CD4-positive, alpha-beta T cell treated with Interleukin-12 subunit alpha and Interleukin-12 subunit beta, for 1 hour (primary cell): ENCODE measurements at places on chromosomes 6 and 20.

DNA sequence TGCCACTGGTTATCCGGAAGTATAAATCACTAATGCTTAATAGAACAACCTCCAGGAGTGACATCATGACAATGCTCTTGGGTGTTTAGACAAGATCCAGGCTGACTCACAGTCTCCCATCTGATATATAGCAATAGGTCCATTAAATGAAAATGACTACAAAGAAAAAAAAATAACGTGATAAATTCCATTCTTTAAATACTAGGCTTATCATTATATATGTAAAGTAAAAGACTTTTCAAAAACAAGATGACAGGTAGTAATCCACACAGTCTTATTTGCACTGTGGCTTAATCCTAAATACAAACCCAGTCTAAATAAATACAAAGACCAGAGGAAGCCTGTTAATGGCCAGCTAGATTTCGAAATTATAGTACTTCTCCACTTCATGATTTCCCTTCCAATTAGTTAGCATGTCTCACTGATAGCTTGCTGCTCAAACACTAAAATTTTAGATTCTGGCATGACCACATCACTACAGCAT, 149.1 kb upstream of the BEND3 start:
- DNase-seq: no peak

GRCh38 chr6:88380618-88381288, 214.6 kb upstream of the CNR1 start:
- no peak for DNase-seq

DNA sequence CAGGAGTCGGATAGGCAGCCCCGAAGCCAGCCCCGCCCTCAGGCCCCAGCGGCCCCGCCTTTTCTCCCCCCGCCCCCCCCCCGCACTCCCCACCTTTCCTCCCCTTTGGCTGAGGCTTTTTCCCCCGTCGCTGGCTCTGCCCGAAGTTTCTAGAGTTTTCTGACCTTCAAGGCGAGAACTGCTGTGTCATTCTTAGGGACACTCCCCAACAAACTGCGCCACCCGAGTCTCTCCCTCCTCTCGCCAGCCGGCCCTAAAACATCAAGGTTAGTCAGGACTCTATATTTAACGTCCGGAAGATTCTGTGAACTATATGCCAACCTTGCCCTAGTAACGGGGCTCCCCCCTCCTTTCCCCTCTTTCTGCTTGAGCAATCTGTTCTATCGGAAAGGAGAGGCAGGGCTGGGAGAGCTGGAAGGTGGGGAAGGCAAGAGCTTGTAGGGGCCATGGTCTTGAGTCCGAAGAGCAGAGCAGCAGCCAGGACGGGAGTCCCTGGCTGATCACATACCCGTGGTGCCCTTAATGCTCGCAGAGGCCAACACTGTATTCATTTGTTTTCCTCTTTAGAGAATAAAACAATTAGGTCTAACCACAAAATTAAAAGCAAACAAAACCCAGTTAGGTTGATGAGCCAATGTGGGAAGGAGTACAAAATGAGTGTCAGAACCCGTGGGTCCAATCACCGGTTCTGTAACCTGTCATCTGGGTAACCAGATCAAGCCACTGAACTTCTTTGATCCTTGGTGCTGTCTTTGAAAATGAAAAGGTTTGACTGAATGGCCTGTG, 5.3 kb upstream of the HSPA1B start:
- peak; percentile 79 for DNase-seq

GRCh38 chr20:51958099-51959065, 156.1 kb upstream of the SALL4 start:
- no peak for DNase-seq

DNA sequence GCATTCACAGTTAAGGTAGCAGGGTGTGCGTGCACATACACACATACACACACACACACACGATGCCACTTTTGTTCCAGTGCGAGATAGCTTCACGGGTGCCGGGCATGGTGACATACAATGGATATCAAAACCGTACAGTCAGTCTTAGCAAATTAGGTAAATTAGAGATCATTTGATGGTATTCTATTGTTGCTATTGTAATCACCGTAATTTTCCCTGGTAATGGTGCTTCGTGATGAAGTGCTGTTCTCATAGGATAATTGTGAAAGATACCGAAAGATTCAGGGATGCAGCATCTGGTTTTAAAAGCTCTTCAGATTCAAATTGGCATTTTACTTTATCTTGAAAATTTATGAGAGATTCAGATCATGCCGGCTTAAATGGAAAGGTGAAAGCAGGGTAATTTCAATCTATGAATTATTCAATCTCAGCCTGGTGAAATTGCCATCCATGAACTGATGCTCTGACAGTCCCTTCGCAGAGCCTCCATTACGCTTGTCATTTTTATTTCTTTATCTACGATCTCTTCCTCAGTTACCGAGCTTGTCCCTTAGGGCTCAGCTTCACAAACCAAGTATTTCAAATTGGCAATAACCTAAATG, 71.3 kb upstream of the SOX4 start:
- no peak for DNase-seq

- no peak for DNase-seq
Measured at GRCh38 chr20:55928266-55928665, 77.1 kb downstream of the CBLN4 start.

DNA sequence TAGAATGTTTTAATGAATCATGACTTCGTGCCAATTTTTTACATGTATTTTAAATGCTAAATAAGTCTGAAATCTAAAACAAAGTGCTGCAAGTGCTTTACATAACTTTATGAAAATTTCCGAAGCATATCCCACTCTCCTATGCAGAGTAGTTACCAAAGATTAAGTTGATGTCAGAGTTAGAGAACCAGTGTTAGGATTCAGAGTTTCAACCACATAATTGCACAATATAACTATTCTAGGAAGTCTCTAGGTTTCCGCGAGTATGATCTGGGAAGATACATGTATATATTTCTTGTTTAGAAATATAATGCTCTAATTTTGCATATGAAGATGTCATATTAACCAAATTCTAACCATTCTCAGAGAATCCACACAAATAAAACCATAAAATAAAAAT, 74.8 kb downstream of the ASCC3 start:
- no peak for DNase-seq

GRCh38 chr6:105977934-105978504, 108.1 kb upstream of the PRDM1 start:
- DNase-seq: no peak

- no peak for DNase-seq
Measured at GRCh38 chr6:39508515-39508914, 186.0 kb upstream of the KCNK16 start.

- DNase-seq: no peak
Measured at GRCh38 chr6:147046141-147046877, 157.9 kb upstream of the STXBP5 start.

DNA sequence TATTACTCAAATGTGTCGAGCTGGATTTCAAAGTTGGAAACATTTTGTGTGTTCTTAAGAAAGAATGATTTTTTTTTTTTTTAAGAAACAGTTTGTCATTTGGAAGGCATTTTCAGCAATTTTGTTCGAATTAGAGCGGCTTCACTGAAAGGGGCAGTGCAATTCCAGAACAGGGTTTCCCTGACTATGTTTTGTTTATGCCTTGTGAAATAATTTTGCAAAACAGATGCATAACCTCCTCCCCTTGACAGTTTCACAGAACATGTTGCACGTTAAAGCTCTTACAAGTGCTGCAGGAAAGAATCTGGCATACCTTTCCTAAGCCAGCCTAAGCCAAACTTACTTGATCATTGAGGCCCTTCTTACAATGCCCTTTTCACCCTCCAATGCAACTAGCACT, 216.0 kb upstream of the SSTR4 start:
- DNase-seq: no peak

GRCh38 chr6:55198715-55199114, 24.4 kb downstream of the HCRTR2 start:
- no peak for DNase-seq

DNA sequence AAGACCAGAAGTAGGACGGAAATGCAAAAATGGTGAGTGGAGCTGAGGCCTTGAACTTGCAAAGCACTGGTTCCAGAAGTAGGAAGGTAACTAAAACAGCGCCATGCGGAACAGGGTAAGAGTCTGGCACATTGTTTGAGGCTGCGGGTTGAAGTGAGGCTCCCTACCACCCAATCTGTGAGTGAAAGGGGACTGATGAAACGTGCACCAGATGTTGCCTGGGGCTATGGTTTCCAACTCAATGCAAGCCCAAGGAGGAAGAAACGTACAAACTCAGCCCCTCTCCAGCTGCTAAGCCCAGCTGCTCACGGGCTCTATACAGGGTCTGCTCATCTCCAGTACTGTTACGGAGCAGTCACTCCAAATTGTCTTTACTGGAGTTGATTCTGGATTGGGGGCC, 68.7 kb upstream of the KCNK16 start:
- DNase-seq: no peak

- DNase-seq: no peak
Measured at GRCh38 chr20:56706867-56707360, 77.8 kb downstream of the TFAP2C start.

DNA sequence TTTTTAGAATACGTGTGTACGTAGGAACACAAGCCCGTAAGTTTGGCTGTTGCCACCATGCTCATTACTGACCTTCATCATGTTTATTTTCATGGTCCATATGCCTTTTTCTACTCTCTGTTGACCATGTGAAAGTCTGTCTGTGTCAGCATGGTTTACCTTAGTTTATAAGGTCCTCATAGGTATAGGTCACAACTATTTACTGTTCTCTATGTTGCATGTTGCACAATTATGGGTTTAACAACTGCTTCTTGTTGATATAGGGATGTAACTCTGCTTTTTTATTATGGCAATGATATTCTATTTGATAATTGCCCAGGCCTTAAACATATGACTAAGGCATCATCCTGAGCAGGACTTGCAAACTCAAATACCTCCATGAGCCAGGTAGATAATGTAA, 13.4 kb upstream of the RANBP9 start:
- no peak for DNase-seq

- DNase-seq: no peak
Measured at GRCh38 chr6:155341130-155341828, 27.0 kb upstream of the TFB1M start.

DNA sequence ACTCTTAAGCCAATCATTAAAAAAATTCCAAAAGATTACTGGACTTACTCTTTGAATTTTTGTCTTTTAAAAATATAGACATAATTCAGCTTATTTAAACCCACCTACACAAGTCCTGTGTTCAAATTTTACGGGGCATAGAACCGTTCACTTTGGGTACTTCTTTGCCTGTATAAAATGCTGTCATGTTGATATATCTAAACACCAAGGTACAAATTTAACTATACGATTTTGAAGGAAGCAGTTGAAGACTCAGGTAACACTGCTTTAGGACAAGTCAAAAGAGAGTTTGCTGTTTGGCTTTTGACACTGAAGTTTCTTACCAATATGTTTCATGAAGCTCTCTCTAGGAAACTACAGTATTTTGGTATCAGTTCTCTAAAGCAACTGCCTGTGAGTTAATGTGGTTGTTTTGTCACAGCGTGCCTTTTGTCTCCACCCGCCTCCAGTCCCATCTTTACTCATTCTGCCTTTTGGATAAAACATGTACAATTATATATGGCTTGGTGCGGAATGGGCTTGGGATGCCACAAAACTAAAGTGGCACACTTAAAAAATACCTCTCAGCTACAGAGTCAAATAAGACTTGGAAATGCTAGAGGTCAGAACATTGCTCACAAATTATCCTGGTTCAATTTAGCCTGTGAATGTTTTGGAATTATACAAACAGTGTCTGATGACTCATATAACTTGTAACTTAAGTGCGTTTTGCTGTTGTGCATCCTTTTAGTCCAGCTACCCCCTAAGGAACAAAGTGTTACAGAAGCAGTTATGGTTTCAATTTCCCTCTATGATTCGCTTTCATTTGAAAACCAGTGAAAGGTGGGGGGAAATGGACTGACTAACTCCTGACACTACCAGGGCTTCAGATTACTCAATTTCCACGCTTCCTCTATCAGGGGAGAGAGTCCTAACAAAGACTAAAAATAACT, 38.7 kb downstream of the RGS17 start:
- DNase-seq: no peak

DNA sequence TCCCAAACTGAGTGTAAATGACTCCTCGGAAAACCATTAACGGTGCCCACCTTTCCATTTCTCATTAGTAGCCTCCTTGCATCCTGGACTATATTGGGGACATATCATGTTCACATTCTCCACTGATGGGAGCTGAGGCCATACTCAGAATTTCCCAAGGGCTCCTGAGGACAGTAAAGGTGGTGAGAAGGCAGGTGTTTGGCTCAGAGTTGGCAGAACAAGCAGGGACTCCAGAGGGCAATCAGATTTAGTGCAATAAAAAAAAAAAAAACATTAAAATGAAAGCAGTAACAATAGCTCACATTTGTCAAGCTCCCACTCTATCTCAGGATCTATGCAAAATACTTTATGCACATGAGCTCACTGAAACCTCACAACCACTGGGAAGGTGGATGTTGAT, 401.4 kb downstream of the MAFB start:
- no peak for DNase-seq

- no peak for DNase-seq
Measured at GRCh38 chr6:33142501-33143070, 49.7 kb downstream of the COL11A2 start.

DNA sequence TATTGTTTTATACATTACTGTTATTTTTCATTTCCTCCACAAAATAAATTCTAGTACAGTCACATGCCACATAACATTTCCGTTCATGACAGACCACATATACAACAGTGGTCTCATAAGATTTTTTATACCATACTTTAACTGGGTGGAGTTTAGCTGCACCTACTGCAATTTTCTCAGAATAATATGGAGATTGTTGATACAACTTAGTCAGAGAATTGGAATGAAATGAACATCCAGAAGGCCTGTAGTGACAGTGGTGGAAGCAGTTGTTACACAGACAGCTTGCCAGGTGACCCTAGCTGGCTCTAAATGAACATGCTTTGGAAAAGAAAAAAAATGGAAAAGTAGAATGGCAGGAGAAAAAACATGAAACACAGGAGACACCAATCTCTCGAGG, 183.2 kb upstream of the TCF21 start:
- no peak for DNase-seq

DNA sequence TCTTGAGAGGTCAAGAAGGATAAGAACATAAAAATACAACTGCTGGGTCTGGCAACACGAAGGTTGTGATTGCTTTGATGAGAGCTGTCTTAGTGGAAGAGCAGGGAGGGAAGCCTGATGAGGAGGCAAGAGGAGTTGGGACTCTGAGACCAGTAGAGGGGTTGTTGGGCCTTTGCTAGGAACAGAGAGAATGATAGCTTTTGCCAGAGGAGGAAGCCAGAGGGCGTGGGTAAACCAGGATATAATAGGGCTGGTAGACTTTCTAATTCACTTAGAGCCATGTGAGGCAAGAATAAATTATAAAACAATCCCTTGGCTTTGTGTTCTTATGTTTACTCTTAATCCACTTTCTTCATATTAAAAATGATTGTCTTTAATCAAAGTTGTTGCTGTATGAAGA, 78.6 kb downstream of the RCAN2 start:
- no peak for DNase-seq

- no peak for DNase-seq
Measured at GRCh38 chr6:169824848-169825557, 73.6 kb downstream of the ERMARD start.

DNA sequence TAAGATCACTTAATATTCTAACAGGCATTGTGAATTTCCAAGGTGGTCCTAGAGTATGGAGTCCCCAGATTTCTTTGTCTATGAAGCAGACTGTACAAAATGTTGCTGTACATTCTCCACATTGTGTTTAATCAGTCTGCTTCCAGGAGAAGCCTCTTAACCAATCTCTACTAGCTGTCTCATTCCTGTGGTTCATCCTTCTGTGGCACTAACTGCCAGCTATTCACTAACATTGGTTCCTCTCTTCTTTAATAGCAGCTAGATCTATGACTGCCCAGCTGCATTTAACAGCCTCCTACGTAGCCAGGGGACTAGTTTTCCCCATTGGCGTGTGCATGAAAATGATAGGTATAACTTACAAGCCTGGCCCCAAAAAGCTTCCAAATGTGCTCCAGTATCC, 395.4 kb downstream of the SAMD5 start:
- no peak for DNase-seq

- DNase-seq: no peak
Measured at GRCh38 chr6:127716465-127716864, 139.5 kb downstream of the C6orf58 start.
